Liver (tissue), 10 donors: ENCODE measurements at places on chromosomes 2 and 18. TPM values are rescaled to one million over a fixed set of nuclear protein-coding genes. Genes with fewer than 3 reads are reported as not detected.

The MC5R gene
- not detected for total RNA-seq

The HOXD3 gene
- total RNA-seq = not detected

The TNFRSF11A gene
- 1.8 TPM for total RNA-seq

The ABCB6 gene
- 96.1 TPM for total RNA-seq

The FRZB gene
- total RNA-seq = 0.47 TPM

The CCDC102B gene
- total RNA-seq = 0.89 TPM

The DPYSL5 gene
- total RNA-seq = not detected

The SP9 gene
- not detected for total RNA-seq

The NEB gene
- total RNA-seq = 0.28 TPM

The ITPRIPL1 gene
- 3.1 TPM for total RNA-seq

The FNDC4 gene
- 11.4 TPM for total RNA-seq

The PAX8 gene
- total RNA-seq = 0.09 TPM

The RIT2 gene
- total RNA-seq = not detected

The TCF23 gene
- under 0.01 TPM for total RNA-seq

The CNTNAP5 gene
- not detected for total RNA-seq

The ALPI gene
- not detected for total RNA-seq
